ENCODE measurements at places on chromosomes 5 and 9.

DNA sequence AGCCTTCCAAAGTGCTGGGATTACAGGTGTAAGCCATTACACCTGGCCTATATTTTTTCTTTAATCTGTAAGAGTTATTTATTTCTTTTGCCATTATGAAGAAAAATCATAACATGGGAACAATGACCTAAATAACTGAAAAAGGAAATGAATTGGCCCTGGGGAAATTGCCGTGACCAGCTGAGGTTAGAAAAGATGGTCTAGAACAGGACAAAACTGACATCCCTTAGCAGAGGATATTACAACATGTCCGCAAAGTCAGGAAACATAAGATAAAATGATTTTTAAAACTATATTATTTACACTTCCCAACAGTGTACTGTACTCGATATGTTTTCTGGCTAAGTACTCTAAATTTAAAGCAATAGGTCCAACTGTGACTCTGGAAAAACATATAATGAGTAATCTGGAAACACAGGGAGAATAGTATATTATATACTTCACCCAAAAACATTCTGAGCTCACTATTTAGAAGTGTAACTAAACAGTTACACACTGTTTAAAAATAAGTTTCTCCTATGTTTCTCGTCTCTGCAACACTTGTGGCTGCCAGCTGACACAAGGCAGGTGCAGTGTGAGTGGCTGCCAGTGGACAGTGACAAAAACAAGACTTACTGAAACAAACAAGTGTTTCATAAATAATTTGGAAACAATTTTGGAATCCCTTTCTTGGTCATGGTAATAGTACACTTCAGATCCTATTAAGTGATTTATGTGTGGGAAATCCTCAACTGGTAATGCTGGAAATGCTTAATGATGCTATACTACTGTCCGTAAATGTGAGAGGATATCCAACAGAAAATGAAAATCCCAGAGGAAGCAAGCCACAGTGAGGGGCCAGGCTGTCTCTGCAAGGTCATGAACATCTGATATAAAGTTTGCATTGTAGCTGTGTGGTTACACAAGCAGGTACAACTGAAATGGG lies 69.1 kb downstream of the C9orf85 start:
- DNase-seq: no peak

DNA sequence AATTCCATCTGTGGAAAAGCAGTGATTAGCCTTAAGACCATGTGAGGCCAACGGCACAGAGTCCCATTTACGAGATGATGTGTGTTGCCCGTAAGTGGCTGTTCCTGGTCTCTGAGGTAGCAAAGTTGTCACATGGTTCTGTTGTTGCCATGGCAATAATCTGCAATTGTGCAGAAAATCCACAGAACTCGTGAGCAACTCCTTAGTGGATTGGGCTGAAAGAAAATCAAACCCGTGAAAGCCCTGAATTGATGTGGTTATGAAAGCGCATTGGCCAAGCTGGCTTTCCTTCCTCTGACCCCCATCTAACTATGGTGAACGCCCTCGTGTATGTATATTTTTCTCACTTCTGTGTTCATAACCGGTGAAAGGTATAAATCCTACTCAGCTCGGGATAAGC lies 614.7 kb downstream of the EBF1 start:
- peak; percentile 32 for DNase-seq

DNA sequence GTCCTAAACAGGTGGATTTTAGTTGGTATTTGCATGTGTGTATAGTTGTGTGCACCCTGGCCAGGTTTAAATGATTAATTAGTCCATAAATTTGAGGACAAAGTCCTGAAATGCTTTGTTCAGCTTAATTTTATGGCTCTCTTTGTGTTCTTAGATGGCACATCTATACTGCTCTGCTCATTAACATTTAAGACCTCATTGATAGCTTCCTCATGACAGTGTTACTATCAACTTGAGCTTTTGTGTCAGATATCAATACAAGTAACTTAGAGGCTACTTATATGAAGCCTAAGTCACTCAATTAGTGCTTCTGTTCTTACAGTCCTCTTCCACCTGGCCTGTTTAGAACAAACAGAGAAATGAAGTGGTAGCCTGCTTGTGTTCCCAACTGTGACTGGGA lies 240.9 kb downstream of the TRPM3 start:
- DNase-seq: no peak

GRCh38 chr5:120092649-120093048 lies 371.5 kb upstream of the PRR16 start:
- DNase-seq: no peak

GRCh38 chr5:170466988-170467707 lies 36.7 kb upstream of the KCNIP1 start:
- peak; percentile 88 for DNase-seq

- no peak for DNase-seq
These were observed 1.5 kb upstream of the ZNF367 start for GRCh38 chr9:96419691-96419969.

DNA sequence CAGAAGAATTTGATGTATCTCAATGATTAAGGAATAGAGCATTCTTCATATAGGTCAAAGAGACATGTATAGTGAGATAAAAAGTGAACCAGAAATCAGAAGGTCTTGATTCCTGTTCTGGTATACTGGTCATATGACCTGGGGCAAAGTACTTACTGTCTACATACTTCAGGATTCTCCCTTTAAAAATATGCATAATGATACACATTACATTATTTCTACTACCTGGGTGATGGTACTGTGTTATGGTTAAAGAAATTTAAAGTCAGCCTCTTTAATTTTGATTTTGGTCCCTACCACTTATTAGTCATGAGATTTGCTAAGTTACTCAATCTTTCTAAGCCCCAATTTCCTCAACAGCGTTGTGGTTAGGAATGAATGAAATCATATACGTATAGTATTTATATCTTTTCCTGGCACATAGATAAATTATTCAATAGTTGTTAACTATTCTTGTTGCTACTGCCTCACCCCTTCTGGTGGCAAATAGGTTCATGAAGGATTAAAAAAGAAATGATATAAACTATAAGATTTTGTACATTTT lies 984.1 kb downstream of the TLE4 start:
- no peak for DNase-seq

DNA sequence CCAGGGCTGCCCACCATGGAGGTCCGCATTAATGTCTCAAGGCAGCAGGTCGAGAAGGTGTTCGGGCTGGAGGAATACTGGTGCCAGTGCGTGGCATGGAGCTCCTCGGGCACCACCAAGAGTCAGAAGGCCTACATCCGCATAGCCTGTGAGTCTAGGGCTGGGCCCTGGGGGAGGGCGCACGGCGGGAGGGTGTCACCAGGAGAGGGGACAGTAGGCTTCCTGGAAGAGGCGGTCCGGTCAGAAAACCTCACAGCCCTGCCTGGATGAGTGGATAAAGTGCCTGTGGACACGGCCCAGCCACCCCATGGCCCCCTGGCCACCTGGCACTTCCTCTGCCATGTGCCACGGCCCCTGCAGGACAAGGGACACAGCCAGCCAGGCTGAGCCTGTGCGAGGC lies 31.0 kb downstream of the HK3 start:
- no peak for DNase-seq

GRCh38 chr5:98753507-98753906 lies 20.0 kb upstream of the RGMB start:
- no peak for DNase-seq

- DNase-seq: no peak
These were observed 114.2 kb upstream of the CACNA1B start for GRCh38 chr9:137763271-137763955.

DNA sequence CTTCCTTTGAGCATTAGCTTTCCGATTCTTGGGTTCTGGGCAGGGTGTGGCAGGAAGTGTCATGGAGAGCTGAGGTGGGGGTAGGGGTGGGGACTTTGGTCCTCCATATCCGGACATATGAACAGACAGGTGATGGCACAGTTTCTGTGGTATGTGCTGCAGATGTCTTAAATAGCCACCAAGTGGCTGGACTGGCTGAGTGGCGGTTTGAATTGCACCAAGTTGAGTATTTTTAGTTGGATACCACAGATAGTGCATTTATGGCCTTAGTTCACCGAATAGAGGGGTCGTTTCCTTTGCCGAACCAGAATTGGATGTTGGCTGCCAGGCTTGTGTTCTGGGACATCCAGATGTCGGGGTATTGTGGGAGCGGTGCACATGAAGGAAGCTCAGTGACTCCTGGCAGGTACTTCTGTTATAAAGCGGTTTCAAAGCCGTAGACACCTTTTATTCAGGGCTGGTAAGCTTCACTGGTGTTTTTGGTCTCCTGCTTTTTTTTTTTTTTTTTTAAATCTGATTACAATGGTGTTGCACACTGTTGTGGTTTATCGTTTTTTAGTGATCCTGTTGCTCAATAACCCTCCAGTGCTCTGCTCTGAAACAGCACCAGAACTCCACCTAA lies 15.1 kb upstream of the TNFAIP8 start:
- no peak for DNase-seq

DNA sequence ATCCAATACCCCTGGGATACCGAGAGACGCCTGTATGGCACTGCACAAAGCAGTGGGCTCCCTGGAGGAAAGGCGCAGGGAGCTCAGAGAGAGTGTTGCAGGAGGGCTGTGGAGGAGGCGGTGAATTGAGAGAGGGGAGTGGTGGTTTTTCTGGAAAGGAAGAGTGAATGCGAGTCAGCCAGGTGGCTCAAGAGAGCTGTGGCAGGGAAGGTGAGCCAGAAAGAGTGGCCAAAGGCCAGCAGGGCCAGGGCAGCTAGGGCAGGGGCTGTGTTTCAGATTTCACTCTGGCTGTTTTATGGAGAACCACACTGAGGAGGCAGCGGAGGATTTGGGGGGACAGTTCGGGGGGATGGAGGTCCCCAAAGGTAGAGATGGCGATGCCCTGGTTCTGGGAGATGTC lies 13.0 kb upstream of the DAB2IP start:
- DNase-seq: no peak

GRCh38 chr9:73573235-73573634 lies 421.6 kb downstream of the ANXA1 start:
- DNase-seq: no peak

- no peak for DNase-seq
These were observed 658.1 kb upstream of the CHD1 start for GRCh38 chr5:99586878-99587277.

- DNase-seq: peak; percentile 31
These were observed 36.8 kb upstream of the STARD4 start for GRCh38 chr5:111548992-111549649.

- DNase-seq: peak; percentile 82
These were observed 38.7 kb downstream of the NLN start for GRCh38 chr5:65760504-65761275.

DNA sequence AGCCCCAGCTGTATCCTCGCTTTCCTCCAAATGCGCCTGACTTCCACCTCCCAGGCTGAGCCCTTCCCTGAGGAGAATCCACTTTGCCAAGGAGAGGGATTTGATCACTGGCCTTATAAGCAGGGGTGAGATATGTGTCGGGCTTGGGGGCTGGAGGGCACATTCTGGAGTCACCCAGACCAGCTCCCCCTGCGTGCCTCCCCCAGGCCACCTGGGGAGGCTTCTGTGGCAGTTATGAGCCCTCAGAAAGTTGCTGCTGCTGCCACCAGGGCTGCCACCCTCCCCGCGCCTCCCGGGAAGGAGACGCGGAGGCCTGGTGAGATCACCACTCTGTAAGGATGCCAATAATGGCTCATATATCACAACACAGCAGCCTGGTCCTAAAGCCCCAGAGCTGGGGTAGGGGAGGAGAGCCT lies 211.5 kb downstream of the PAPPA start:
- peak; percentile 59 for DNase-seq

DNA sequence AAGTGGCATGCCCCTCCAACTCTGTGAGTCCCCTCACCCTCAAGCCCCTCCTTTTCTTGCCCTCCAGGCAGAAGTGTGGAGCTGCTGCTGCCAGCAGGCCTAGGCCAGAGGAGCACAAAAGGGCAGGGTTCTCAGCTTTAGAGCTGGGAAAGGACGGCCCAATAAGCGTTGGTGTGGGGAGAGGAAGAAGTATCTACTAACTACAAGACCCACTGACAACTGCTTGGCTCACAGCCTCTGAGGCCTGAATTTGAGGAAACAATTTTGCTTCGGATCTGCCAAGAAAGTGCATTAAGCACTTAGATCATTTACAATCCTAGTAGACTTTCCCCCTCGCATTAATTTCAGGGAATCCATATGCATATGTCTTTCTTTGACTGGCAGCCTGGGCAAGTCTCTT lies 179.4 kb downstream of the SNX18 start:
- no peak for DNase-seq

DNA sequence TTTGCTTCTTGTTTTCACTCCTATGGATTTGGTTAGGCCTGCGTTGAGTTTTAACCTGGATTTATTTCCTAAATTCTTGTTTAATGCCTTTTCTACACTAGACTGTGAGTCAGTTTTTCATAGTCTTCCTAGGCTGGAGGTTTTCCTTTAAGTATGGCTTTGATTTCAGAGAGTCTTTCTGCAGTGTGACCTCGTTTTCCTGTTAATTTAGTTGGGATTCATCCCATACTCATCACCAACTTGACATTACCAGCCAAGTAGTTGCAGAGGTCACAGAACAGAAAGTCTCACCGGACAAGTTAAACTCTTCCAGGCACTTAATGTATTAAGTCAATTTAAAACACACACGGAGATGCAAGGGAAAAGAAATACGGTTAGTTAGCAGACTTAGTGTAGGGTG lies 29.7 kb upstream of the AUH start:
- peak; percentile 45 for DNase-seq

- no peak for DNase-seq
These were observed 97.1 kb upstream of the ZNF608 start for GRCh38 chr5:124843596-124843899.

DNA sequence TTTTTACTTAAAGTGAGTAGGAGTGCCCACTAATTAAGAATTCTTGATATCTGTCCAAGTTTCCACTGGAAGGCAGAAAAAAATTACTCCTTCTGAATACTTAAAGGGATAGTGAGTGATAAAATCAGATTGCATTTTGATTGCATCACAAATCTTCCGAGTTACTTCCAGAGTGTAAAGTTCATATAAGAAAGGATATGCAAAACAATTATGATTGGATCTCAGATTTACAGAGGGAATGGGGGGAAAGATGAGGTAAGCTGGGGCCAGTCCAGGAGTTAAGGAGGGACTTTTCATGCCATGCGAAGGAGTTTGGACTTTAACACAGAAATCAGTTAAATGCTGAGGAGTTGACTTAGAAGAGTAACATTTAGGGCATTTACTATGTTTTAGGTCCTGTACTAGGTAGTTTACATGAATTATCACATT lies 9.3 kb upstream of the RNF145 start:
- DNase-seq: peak; percentile 58

DNA sequence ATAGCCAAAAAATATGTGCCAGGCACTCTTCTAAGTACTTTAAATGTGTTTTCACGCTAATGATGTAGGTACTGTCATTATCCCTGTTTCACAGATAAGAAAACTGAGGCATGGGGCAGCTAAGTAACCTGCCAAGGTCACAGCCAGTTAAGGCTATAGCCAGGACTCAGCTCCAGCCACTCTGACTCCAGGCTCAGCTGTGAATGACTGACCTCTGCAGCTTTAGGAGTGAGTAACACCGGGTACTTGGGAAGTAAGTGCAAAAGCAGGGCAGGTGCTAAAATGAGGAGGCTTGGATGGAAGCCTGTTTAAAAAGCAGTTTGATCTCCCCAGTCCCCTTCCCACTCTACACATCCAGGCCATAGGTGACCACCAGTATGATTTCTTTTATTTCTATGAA lies 10.6 kb upstream of the SHC3 start:
- no peak for DNase-seq

DNA sequence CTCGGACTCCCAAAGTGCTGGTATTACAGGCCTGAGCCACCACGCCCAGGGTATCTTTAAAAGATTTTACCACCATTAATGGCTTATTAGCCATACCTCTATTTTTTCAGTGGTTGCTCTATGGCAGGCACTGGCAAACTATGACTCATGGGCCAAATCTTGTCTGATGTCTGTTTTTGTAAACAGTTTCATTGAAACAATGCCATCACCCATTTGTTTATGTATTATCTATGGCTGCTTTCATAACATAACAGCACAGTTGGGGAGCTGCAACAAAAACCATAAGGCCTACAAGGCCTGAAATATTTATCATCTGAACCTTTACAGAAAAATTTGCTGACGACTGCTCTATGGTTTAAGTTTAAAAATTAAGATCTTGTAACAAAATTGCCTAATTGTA lies 66.8 kb downstream of the SLC38A9 start:
- peak; percentile 67 for DNase-seq
